ENCODE measurements at places on chromosomes 5 and 9. TPM values are rescaled to one million over a fixed set of nuclear protein-coding genes. Genes with fewer than 3 reads are reported as not detected.

DNA sequence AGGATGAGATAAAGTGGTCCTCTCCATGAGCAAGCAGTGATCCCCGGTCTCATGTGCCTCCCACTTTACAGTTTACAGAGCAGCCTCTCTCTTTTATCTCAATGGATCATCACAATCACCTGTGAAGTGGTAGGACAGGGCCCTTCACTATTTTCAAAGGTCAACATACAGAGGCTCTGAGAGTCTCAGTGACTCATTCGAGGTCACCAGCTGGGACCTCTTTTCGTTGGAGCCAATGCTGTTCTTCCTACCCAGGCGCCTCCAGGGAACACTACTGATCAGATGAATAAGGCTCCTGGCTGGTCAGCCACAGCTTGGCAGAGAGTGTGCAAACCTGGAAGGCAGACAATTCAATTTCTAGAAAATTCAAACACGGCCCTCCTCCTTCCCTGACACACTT lies 16.6 kb downstream of the GGTA1 start:
- DNase-seq = no peak

- no peak for DNase-seq
These were observed 147.3 kb downstream of the TTLL11 start for GRCh38 chr9:121945849-121946248.

Gene PCDHGA1
- total RNA-seq = 0.49 TPM

GRCh38 chr5:136682986-136683385 lies 317.6 kb upstream of the TRPC7 start:
- DNase-seq = no peak

DNA sequence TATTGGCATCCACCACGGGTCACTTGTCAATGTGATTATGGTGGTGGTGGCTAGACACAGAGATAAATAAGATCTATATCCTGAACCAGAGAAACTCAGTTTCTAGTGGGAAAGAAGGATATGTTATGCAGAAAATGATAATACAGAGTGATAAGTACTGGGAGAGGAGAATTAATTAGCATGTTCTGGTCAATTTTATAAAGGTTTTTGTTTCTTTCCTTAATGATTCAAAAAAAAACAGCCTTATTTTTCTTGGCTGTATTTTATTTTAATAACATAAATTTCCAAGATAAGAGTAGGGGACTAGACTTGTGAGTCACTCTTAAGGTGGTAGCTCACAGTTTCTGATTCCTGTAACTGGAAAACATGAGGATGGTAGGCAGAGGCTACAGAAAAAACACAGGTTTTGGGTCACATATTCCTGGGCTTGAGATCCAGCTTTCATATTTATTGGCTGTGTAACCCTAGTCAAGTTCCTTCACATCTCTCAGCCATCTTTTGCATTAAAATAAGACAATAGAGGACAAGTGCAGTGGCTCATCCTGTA lies 350.3 kb upstream of the RPS23 start:
- no peak for DNase-seq

Gene COL15A1
- total RNA-seq = 9.4 TPM

DNA sequence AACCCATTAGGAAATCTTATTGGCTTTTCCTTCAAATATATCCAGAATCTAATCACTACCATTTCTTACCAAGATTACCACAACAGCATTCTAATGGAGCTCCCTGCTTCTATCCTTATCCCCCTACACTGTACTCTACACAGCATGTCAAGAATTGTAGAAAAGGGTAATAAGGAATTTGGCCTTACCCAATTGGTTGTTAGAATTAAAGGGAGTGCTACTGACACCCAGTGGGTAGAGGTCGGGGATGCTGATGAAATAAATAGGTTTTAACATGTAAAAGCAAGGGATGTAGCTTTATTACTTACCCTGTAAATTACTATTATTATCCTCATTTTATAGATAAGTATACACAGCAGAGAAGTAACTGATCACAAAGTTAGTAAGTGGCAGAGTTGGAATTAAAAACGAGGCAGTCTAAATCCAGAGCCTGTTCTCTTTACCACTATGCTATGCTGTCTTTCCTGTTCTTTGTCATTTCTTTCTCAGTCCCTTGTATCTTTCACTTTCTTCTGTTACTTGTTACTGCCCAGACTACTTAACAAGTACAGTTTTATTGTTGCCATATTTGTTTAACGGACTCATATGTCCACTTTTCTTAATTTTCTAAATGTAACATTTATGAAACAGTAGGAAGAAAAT lies 10.5 kb downstream of the SLC38A9 start:
- DNase-seq = no peak

GRCh38 chr5:115708819-115709477 lies 83.1 kb upstream of the TMED7 start:
- DNase-seq = no peak

DNA sequence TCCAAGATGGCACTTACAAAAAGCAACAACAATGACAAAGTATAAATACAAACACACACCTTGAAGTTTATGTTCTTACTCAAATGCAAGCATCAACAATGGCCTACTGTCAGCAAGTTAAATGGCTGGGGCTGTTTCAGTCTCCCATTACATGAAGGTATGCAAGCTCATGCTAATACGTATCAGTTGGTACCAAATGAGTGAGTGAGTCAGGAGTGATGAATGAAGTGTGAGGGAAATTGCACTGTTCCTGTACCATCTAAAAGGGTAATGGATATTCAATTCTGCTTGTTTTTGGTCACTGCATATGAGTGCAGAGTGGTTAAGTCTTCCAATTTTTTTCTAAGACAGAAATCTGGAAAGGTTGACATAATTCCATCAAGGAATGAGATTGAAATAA lies 964.9 kb downstream of the MAT2B start:
- DNase-seq = no peak

DNA sequence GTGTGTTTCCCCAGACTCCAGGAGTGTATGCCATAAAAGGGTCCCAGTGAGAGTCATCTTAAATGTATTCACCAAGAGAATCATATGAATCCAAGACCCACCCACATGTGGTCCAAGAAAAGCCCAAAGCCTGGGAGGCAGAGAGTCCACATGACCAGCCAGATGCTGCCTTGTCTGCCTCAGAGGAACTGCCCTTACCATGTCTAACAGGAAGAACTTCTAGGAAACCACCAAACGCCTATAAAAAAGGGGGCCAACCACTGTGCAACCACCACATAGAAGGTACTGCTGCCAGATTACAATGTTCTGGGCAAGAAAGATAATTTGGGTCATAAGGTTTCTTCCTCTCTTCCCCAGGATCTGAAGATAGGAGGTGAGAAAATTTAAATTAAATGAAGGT lies 129.8 kb upstream of the SLC24A2 start:
- DNase-seq = no peak

DNA sequence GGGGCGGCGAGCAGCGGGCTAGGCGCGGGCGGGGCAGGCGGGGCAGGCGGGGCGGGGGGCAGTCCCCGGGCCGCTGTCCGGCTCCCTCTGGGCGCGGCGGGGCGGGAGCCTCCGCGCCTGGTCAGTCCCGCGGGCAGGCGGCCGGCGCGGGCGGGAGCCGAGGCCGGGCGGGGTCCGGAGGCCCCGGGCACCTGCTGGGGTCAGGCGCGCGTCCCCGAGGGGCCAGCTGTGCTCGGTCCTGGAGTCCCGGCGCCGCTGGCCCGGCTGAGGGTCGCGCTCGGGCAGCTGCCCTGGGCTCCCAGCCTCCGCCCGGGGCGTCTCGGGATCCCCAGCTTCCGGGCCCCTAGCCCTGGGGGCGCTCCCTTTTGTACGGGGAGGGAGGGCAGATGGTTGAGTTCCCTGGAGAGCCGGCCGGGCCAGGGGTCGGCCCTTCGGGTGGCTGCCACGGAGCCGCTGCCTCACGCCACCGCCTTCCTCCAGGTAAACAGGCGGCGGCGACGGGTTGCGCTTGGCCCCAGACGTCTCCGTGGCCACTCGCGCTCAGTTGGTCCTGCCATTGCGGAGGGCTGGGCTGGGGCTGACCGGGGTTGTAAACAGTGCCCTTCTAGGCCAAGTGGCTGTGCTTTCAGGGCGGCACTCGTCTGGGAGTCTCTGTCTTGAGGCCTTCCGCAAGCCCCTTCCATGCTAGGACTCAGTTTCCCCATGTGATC lies 473 bp downstream of the ZBTB34 start:
- DNase-seq = peak; percentile 34

DNA sequence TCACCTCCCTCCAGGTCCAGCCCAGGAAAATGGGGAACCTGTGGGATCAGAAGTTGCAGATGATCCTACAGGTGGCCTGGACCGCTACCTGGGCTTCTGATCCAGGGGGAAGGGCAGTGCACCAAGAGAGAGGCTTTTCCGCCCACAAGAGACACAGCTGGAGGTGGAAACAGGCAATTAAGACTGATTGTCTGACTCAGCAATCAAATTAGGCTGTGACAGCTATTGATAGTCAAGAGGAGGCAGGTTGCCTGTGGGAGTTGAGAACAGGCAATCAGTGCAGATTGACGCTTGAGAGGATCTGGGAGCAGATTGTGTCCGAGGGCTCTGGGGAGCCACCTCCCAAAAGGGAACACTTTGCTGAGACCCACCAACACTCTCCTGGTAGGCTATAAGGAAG lies 71.1 kb upstream of the SLC44A1 start:
- no peak for DNase-seq

- no peak for DNase-seq
These were observed 4.2 kb upstream of the NR5A1 start for GRCh38 chr9:124511426-124511840.

Gene IFNA13
- not detected for total RNA-seq

DNA sequence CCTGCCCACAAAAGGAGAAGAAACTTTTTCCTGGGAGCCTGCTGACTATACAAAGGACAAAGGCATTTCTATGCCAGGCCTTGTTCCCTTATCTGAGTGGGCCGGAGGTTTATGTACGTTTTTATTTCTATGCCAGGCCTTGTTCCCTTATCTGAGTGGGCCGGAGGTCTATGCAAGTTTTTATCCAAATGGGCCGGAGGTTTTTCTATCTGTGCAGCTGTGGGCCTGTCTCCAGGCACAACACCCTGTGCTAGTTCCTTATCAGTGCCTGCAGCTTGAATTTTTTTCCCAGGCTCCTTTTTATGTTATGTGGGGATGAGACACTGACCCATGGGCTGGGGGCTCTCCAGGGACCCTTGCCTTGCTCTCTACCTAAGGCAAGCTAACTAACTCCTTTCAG lies 5.5 kb downstream of the SLC25A2 start:
- no peak for DNase-seq

DNA sequence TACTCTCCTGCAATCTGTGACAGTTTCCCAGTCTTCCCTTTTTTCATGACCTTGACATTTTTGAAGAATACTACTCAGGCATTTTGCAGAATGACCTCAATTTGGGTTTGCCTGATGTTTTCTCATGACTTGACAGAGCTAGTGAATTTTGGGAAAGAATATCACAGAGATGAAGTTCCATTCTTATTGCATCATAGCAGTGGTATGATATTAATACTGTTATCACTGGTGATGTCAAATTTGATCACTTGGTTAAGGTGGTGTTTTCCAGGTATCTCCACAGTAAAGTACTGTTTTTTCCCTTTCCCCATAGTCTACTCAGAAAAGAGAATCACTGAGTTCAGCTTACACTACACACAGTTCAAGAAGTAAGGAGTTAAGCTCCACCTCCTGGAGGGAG lies 56.2 kb upstream of the XPA start:
- no peak for DNase-seq

- peak; percentile 22 for DNase-seq
These were observed 626 bp upstream of the FST start for GRCh38 chr5:53479590-53480415.

Gene ARSI
- total RNA-seq = 0.14 TPM

Gene PSMB7
- 68.5 TPM for total RNA-seq

DNA sequence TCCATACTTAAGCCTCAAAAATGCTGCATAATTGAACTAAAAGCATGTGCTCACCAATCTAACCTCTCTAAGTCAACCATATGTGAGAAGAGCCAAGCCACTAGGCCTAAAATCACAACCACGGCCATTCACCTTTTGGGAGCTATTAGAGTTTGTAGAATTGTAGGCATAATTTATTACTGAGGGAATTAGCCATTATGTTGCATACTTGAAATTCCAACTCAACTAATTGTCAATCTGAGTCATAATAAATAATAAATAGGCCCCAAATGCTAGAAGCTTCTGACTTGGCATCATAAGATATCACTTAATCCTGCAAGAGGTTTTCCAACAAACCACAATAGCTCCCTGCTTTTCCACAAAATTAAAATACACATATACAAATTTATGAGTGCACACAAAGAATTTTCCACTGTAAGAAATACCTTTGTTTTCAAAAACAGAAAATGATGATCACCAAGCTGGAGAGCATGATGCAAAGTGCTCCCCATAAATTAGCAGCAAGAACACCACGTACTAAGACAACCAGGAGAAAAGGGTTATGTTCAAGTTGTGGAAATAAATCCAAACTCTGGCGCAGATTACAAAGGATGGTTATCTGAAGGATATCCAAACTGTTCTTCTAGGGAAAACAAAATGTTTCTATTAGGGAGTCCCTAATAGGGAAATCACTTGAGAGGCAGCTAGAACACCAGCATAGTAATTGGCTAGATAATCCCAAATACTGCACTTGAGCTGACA lies 250.0 kb upstream of the SLC30A5 start:
- DNase-seq = no peak

Gene ANKRD34B
- not detected for total RNA-seq

DNA sequence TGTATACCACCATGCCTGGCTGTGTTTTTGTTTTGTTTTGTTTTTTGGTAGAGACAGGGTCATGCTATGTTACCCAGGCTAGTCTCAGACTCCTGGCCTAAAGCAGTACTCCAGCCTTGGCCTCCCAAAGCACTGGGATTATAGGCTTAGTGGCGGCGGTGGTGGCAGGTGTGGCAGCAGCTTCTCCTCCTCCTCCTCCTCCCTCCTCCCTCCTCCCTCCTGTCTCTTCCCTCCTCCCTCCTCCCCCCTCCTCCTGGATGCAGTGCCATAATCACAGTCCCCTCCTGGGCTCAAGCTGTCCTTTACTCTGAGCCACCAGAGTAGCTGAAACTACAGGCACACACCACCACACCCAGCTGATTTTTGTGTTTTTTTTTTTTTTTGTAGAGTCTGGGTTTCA lies 71.2 kb downstream of the UHRF2 start:
- DNase-seq = no peak

DNA sequence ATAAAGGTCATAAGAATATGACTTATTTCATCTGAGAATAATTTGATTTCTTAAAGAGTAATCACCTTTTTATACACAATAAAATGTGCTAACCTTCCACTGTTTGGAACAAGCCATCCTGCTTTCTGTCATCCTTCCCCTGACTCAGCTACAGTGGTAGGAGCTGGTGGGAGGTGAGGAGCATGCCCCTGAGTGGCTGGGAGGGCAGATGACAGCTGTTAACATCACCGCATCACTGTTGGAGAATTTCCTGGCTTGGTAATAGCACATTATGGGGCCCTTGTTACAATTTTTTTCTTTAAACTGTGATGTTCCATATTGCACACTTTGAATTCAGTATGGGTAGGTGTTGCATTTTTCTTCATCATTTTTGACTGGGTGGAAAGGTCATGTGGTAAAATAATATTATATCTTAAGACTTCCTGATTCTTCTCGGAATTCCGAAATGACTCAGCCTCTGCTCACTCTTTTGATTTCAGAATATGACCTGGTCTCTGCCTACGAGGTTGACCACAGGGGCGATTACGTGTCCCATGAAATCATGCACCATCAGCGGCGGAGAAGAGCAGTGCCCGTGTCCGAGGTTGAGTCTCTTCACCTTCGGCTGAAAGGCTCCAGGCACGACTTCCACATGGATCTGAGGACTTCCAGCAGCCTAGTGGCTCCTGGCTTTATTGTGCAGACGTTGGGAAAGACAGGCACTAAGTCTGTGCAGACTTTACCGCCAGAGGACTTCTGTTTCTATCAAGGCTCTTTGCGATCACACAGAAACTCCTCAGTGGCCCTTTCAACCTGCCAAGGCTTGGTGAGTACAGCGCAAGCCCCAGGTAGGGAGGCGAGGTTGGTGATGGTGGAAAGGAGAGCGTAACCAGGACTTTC lies 5.8 kb downstream of the ADAMTS16 start:
- DNase-seq = no peak

Gene ECM2
- 0.56 TPM for total RNA-seq

All from pancreas (tissue), 10 donors.